HTR-8/SVneo (cell line): ENCODE measurements at places on chromosomes 12 and 14.

- DNase-seq, result no peak
These were observed 87.2 kb downstream of the TSPAN8 start for GRCh38 chr12:71070416-71071128.

DNA sequence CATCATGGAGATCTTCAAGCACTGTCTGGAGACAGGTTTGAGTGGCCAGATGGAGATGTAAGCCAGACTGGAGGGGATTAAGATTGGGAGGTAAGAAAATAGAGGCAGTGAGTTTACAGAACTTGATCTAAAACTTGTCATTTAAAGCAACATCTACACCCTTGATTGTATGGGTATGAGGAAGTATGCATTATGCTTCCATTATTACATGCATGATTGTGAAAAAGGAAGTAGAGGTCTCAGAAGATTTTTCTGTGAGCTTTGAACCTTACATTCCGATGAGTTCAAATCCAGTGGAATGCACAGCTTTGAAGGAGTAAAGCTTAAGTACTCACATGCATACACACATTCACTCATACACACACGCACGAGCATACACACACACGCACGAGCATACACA lies 550.8 kb downstream of the MED13L start:
- DNase-seq, result no peak

DNA sequence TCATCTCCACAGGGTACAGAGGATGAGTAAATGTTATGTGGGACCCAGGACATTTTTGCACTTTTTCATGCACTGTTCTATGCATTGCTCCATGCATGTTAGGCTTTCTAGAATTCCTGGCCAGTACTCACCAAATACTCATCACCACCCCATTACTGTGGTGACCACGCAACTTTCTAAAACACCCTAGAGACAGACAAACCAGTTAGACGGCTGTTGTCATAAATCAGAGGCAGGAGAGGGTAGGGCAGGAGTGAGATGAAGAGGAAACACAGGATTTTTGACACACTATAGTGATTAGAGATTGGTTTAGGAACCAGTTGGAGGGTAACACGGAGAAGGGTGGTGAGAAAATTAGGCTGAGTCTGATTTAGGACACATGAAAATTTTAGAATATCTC lies 59.3 kb downstream of the IFNG start:
- DNase-seq, result no peak

DNA sequence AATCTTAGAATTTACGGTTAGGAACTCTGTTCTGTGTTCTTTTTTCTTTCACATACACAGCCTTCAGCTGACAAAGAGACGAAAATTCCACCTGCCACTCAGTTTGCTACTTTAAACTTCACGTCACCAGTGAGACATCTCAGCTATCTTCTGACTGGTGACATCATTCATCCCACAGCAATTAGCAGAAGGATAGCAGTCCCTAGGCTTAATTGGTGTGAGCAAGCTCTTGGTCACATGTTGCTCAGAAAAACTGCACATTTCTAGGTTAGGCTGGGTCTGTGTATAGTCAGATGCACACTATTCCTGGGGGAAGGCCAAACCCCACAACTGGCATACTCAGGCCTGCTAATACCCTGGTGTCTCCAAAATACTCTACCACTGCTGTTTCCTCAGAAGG lies 23.9 kb downstream of the SLC7A7 start:
- DNase-seq, result no peak

DNA sequence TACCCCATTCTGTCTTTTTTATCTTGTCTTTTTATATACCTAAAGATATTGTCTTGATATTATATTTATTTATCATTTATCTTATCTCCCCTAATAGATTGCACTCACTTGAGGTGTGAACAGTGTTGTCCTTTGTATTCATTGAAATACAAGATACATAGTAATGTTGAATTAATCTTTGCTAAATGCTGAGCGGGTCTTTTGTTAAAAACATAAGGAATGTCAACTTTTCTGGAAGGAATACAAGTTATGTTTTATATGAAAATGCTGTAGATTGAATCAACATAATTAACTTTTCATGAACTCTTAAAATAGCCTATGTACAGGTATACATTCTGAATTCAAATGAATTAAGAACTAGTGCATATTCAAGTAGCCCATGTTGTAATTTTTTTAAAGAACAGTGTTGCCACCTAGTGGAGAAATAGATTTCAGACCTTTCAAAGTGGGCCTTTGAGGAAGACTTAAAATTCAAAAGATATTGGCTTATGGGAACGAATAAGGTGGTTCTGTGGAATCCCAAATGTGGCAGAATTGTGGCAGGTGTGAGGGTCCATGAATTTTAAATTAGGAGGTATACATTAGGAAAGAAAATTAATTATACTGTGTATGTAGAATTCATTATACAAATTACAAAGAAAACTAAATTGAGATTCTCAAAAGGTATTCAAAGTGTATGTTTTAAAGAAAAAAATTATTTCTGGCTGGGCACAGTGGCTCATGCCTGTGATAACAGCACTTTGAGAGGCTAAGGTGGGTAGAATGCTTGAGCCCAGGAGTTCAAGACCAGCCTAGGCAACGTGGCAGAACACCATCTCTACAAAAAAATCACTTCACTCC lies 19.1 kb downstream of the BBOF1 start:
- DNase-seq, result peak; percentile 81

DNA sequence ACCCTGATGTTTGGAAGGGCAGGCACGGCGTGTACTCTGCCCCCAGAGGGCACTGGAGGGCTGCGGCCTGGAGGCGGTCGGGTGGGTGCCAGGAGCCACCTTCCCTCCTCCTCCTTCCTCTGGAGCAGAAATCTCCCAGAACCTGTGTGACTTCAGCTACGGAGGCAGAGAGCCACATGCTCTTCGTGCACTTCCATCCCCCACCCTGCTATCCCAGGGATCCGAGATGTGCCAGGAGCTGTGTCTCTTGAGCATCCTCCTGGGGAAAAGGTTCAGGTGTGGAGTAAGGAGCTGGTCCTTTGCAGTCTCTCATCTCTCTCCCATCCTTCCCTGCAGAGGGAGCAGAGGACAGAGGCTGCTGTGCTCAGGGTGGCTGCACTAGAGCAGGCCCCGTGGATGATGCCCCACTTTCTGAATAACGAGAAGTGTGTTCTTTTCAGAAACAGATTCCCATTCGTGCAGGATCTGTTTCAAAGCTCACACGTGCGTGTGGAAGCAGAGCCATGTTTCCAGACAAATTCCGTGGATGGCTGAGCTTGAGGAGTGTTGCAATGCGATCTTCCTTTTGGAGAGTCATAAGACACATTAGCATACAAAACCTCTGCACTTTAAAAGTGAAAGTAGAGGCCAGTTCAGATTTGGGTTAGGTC lies 162.9 kb downstream of the ADGRD1 start:
- DNase-seq, result no peak

- no peak for DNase-seq
These were observed 28.1 kb downstream of the GAS2L3 start for GRCh38 chr12:100601626-100602025.

DNA sequence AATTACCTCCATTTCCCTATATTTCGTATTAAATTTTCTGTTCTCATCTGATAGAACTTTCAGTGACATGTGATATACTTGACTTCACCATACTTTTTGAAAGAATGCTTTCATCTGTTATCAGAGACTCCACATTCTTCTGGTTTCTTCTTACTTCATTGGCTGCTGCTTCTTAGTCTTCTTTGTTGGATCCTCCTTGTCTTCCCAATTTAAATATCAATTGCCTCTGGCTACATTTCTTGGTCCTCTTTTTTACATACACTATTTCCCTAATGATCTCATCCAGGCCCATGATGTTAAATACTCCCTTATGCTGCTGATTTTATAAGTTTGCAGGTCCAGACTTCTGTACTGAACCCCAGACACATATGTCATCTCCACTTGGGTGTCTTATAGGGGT lies 22.0 kb downstream of the OR5AU1 start:
- no peak for DNase-seq

DNA sequence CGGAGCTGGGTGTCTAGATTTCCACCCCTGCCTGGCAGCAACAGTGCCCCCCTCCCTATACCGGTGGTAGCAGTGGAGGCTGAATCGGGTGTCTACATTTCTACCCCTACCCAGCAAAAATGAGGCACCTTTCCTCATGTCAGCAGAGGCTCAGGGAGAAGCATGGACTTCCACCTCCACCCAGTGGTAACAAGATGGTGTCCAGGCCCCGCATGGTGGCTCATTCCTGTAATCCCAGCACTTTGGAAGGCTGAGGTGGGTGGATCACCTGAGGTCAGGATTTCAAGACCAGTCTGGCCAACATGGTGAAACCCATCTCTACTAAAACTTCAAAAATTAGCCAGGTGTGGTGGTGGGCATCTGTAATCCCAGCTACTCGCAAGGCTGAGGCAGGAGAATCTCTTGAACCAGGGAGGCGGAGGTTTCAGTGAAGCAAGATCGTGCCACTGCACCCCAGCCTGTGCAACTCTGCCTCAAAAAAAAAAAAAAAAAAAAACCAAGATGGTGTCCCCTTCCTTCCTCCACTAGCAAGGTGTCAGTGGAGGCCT lies 35.5 kb upstream of the OR5AU1 start:
- no peak for DNase-seq

GRCh38 chr14:80211153-80212022 lies at the start of gene DIO2:
TSS of gene DIO2 (minus strand) at chr14:80211504. CDS start at chr14:80211472, 32 bp downstream.
- no peak for DNase-seq

DNA sequence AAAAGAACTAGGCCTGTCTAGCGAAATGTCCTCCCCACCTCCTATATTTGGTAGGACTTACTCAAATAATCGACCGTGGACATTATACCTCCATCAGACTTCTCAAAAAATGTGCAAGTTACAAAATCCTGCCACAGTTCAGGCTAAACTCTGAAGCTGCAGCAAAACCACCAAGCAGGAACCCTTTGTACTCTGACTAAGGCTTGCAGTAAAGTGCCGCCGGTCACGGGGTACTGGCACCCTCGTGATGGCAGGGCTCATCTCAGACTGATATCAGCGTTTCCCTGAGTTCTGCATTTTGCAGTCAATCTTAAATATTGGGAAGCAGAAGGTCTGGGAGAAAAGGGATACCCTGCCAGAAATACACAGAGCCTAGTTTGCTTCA lies 17.1 kb downstream of the SLC11A2 start:
- DNase-seq, result no peak

GRCh38 chr12:102314821-102315220 lies 117.2 kb upstream of the PMCH start:
- DNase-seq, result no peak

DNA sequence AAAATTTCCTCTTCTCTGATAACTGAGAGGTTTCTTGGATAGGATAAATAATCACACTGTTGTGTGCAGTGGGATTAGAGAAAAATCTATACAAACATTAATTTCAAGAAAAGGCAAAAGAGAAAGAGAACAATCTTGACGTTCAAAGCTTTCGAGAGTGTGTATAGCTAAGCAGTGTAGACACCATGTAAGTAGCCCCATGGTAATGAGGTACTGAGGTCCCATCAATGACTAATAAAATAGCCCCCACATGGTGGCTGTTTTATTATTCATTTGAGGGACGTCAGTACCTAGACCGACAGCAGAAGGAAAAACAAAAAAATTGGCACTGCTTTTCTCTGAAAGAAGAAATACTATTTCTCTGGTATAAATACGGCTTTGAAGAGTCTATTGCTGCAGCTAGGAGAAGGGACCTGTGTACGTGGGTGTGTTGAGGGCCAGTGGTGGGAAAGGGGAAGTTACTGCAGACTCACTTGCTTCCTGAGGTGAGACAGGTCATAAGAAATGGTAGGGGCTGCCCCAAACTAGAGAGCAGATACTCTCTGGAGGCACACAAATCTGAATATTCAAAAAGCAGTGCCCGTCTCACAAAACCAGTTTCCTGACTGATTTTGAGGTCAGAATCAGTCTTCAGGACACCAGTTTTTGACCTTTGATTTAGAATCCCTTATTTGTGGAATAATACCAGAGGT lies 339.8 kb downstream of the EMP1 start:
- no peak for DNase-seq

- DNase-seq, result no peak
These were observed 20.9 kb upstream of the SCFD1 start for GRCh38 chr14:30600922-30601918.

DNA sequence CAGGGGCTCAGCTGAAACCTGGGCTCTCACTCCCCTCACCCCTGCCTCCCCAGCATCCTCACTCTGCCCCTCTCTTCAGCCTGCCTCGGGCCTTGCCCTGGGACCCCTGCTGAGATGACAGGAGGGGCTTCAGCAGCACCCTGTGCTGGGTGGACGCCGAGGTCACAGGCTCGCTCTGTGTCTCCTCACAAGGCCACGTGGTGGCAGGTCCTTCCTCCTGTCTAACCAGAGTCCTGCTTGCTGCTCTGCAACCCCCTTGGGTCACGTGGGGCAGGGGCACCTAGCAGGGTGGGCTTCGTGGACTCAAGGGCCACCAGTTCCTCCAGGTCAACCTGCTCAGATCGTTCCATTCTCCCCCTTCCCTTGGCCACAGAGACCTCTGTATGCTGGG lies 90.4 kb downstream of the TMEM121 start:
- no peak for DNase-seq

DNA sequence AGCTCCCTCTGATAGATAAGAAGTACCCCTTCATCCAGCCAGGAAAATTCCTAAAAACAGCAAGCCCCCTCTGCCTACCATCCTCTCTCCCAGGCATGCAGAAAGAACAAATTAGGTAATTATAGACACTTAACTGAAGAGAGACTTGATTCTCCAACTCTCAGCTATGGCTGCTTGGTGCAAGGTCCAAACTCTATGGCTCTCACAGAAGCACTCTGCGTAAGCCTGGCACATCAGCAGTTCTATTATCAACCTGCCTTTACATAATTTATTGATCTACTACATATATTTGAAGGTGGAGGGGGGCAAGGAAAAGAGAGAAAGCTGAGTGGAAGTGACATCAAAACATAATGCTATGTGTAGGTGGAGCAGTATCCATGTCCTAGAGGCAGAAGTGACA lies 1.1 kb upstream of the MYO1A start:
- no peak for DNase-seq

DNA sequence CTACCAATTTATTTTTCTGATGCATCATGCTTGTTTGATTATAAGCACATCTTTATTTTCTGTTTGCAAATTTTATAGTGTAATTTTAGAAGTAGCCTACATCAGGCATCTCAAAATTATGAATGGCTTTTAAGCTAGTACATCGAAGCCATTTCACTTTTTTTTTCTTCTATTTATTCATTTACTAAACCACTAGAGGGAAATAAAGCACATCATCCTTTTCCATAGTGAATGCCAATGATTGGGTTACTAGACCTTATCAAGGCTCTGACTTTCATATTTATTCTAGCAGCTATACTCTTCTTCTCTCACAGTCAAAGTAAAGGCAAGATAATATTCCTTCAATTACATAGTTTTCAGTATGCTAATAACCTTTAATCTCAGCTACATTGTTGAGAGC lies 736.4 kb upstream of the LRFN5 start:
- DNase-seq, result no peak
